Large intestine (tissue), 12 donors: ENCODE measurements at places on chromosomes 16 and 17.

GRCh38 chr17:38467491-38467890 is 39.2 kb downstream of the ARHGAP23 start:
- no peak overlapping the region for H3K4me3 ChIP-seq
- H3K36me3 ChIP-seq: peaks cover 54% of the 10 kb centered on the region
- H3K27ac ChIP-seq: no peak overlapping the region
- no peak for DNase-seq

GRCh38 chr17:59496178-59496577 is 69.2 kb upstream of the DHX40 start:
- no peak for DNase-seq
- no peak overlapping the region for H3K27ac ChIP-seq
- H3K36me3 ChIP-seq: no peaks in the 10 kb centered on the region

DNA sequence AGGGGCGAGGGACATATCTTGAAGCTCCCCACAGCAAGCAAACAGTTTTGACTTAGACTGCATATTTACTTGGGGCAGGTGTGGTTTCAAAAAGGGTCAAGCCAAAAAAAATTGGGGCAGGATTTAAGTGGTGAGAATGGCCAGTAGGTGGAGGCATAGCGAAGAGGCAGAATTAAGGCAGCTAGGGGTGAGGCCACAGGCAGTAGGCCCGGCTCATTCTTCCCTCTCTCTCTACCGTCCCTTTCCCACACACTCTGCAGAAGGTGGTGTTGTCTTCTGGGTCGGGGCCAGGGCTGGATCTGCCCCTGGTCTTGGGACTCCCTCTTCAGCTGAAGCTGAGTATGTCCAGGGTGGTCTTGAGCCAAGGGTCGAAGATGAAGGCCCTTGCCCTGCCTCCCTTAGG is 2.6 kb downstream of the SHBG start:
- H3K27me3 ChIP-seq: no peaks in the 10 kb centered on the region
- no peak for DNase-seq
- peaks cover 45% of the 10 kb centered on the region for H3K4me1 ChIP-seq

DNA sequence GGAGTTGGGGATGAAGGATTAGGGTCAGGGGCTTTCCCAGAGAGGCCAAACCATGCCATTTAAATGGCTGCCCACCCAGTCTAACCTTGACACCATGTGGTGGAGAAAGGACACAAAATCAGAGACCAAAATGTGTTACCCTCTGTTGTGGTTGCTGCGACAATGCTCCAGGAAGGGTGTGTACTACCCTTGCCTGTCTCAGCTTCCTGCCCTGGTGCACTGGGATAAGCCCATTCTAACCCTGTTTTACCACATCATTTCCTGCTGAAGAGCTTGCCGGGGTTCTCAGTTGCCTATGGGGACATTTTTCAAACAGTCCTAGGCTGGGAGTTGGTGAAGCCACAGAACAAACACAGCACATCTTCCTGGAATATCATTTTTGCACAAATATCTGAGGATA is 4.9 kb downstream of the OR4D1 start:
- peaks cover 68% of the 10 kb centered on the region for H3K27me3 ChIP-seq
- H3K27ac ChIP-seq: no peak overlapping the region
- H3K4me1 ChIP-seq: no peaks in the 10 kb centered on the region
- H3K36me3 ChIP-seq: no peaks in the 10 kb centered on the region
- no peak overlapping the region for H3K4me3 ChIP-seq
- no peak for DNase-seq

GRCh38 chr17:35568561-35568960 is 7.9 kb upstream of the SLFN14 start:
- H3K27ac ChIP-seq: peak overlapping the region; percentile 90
- H3K36me3 ChIP-seq: peaks cover 1% of the 10 kb centered on the region
- DNase-seq: peak; percentile 71
- H3K4me3 ChIP-seq: peak overlapping the region; percentile 88
- peaks cover 2% of the 10 kb centered on the region for H3K27me3 ChIP-seq
- H3K4me1 ChIP-seq: peaks cover 11% of the 10 kb centered on the region

DNA sequence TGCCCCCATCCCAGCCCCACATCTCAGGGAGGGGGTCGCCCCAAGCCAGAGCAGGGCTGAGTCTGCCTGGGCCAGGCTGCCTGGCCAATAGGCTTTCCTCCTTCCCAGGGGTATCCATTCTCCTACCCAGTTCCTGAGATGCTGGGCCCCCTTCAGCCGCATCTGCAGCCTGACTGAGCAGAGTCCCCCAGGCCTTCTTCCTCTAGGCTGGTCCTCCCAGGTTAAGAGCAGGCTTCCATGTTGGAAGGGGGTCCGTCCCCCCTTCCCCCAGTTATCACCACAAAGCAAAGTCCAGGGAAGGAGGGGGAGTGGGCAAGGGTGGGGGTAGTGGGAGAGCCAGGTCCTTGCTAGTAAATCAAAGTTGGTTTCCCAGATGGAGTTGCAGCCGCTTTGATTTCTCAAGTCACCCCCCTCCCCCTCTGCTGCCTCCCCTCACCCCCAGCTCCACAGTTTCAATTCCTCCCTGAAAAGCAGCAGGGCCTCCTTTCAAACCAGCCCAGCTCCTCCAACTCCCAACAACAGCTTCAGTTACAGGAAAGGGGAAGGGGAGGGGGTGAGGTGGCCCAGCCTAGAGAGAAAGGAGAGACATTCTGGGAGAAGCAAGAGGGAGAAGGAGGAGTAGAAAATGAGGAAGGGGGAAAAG is 9.5 kb upstream of the FZD2 start:
- no peaks in the 10 kb centered on the region for H3K36me3 ChIP-seq
- DNase-seq: no peak
- no peak overlapping the region for H3K4me3 ChIP-seq
- H3K27me3 ChIP-seq: no peaks in the 10 kb centered on the region

DNA sequence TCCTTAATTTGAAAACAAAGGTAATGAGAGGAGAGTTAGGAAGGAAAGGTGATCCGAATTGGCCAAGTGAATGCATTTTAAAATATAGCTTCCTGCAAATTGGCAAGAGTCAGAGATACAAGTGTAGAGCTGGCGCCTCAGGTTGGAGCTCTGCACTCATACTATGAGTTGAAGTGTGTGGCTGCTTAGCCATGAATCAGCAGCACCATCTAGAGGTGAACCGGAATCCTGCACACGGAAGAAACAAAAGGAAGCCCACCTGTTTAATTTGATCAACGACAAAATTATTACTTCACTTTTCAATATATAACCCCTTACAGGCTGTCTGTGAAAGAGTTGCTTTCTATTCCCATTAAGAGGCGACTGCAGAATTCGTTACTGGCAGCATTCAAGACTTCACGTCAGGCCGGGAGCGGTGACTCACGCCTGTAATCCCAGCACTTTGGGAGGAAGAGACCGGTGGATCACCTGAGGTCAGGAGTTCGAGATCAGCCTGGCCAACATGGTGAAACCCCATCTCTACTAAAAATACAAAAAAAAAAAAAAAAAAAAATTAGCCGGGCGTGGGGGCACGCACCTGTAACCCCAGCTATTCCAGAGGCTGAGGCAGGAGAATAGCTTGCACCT is 1253.7 kb upstream of the CDH8 start:
- DNase-seq: peak; percentile 1
- H3K4me1 ChIP-seq: no peaks in the 10 kb centered on the region
- no peaks in the 10 kb centered on the region for H3K27me3 ChIP-seq

DNA sequence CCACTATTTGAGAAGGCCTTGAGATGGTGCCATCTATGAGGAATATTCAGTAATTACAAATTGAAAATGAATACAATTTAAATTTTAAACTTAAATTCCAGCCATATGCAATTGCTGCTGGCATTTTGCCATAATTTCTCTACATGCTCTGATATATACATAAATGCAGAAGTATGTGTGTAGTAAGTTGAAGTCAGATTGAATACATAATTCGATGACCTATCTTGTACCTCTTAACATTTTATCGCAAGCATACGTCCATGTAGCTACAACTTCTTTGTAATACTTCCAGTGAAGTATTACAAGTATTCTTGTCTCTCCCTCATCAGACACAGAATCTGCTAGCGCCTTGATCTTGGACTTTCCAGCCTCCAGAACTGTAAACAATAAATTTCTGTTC is 26.0 kb downstream of the CDH11 start:
- H3K4me1 ChIP-seq: no peaks in the 10 kb centered on the region
- no peaks in the 10 kb centered on the region for H3K36me3 ChIP-seq
- no peak overlapping the region for H3K27ac ChIP-seq

DNA sequence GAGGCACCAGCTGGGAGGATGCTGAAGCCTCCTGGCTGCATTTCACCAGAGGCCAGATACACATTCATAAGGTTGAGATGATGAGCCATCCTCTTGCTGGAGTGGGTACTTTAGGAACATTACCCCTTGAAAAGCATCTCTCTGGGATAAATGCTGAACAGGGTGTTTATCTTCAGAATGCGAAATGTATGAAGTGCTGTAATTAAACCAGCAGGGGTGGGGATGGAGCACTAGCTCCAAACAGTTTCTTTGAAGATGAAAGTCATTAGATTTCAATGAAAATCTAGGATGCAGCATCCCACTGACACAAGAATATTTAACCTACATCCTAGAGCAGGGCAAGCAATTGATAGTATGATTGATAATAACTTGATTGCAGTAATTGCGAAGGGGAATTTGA is 158.1 kb downstream of the CYLD start:
- no peaks in the 10 kb centered on the region for H3K4me1 ChIP-seq
- peaks cover 6% of the 10 kb centered on the region for H3K27me3 ChIP-seq
- H3K4me3 ChIP-seq: no peak overlapping the region
- no peak overlapping the region for H3K27ac ChIP-seq

DNA sequence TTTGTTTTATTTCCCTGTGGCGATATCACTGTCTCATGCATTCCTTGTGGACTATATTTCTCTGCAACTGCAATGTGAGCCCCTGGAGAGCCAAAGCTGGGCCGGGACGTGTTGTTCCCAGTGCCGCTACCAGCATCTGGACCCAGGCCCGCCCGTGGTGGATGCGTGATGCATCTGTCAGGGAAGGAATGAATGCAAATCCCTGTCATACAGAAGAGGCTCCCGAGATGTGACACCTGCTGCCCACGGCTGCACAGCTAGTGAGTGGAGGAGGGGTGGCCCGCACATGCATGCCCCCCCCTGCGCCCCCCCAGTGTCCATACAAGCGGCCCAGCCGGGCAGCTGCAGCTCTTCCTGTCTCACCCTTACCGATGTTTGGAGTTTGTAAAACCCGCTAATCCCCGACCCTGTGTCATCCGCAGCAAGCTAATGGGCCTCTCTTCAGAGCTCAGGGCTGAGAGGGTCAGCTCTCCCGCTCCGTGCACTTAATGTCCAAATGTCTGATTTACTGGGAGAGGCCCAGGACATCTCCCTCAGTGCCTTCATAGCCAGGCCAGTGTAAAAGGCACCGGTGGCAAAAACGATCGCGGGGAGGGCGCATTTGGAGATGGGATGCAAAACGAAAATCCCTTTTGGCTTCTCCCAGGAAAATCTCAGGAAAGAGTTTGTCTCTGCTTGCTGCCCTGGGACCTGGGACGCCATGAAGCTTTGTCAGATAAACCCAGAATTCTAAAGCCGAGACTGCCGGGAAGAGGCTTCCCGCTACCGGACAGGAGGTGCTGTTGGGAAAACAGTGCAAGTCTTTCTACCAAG is 91.8 kb downstream of the FOXL1 start:
- peaks cover 3% of the 10 kb centered on the region for H3K4me1 ChIP-seq
- DNase-seq: peak; percentile 24
- peaks cover 26% of the 10 kb centered on the region for H3K27me3 ChIP-seq
- no peaks in the 10 kb centered on the region for H3K36me3 ChIP-seq
- H3K4me3 ChIP-seq: no peak overlapping the region
